ENCODE measurements at places on chromosomes 6 and 20.

GRCh38 chr6:113830140-113830539 lies 27.0 kb upstream of the MARCKS start:
- DNase-seq, result no peak

DNA sequence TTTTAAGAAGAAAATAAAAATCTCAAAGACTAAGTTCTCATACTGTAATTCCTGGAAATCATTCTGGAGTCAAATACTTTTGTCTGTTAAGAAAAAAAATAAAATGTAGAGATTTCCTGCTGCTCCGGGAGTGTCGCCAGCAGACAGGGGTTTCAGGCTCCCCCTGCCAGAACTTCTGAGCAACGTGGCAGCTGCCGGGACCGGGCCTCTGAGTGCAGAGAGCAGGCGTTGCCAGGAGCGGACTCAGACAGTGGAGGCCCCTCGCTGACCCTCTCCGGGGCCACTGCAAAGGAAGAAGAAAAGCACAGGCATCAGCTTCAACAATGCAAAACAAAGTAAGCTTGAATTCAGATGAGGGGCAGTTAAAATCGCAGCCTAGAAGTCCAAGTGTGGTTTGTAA lies 95.5 kb downstream of the THBS2 start:
- no peak for DNase-seq

DNA sequence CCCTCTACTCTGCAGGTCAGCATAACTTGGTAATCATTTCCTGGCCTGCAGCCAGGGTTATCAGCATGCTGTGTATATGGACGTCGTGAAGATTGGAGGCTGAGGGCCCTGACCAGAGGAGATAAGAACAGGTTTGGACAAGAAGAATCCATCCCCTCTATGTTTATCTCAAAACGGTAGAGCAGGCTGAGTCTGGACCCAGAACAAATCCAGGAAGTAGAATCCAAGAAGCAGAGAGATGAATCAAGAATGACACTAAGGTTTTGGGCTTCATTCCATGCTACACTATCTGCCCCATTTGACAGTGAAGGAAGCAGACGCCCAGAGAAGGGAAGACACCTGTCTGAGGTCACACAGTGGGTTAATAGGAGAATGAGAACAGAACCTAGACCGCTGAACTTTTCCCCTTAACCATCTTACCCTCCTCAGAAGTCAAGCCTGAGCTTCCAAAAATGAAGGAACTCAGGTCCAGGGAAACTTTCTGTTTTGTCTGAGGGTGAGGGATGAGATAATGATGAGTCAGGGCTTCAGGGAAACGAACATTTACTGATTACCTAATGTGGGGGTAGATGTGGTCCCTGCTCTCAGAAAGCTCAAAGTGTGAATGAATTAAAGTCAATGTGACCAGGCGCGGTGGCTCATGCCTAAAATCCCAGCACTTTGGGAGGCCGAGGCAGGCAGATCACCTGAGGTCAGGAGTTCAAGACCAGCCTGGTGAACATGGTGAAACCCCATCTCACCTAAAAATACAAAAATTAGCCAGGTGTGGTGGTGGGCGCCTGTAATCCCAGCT lies 9.4 kb upstream of the COMMD7 start:
- no peak for DNase-seq

DNA sequence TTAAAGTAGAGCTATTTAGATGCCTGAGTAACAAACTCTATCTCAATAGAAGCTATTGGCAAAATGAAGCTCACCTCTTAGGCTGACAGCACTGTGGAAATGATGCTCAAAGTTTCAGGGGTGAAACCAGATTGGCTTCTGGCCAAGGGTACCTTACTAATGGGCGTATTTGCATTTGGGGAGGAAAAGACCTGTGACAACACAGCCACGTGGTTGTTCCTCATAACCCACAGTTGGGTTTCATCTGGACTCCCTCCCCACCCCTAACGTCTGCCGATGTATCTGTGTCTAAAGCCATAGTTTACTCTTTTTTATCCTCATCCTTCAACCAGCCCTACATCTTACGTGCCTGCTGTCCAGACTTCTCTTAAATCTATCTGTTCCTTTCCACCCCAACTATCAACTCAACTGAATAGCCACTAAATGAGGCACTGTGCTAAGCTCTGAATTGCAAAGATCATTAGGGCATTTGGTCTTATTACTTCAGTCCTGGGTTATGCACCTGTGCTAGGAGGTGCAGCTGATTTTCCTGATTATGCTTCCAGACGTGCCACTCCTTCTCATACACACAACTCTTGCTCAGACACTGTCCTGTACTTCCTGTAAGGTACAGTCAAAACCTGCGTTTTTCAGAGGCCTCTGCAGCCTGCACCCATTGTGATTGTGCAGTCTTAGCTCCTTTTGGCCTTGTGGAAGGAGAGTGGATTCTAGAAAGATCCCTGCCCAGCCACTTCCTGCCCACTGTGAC lies 80.6 kb upstream of the ARMC2 start:
- DNase-seq, result no peak

GRCh38 chr6:13787137-13787536 lies 27.2 kb downstream of the MCUR1 start:
- no peak for DNase-seq

DNA sequence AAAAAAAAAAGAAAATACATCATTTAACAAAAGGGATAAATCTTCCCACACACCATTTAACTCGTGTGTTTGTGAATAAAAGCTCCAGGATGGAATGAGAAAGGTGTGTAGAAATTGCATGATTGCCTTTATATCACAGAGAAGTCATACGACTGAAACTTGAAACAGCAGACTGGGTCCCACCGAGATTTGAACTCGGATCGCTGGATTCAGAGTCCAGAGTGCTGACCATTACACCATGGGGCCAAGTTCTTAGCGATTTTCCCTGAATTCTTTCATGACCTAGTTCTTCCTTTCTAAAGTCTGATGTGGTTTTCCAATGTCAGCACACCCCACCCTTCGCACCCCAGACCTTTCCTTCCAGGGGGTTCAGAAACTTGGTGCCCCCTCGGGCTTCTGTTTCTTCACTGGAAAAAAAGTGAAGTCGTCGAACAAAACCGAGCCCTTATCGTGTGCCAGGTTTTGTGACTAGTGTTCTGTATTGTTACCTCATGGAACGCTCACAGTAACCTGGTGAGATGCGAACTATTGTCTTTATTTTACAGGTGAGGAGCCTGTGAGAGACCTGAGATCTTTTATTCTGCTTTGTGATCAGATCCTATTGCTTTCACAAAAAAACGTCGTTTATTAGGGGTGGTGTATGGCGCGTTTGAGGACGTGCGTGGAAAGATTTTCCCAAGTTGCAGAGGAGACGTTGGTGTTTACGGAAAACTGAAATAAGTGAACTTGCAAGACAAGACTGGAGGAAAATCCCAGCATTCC lies 120.8 kb downstream of the OR2B2 start:
- peak; percentile 90 for DNase-seq

- DNase-seq, result no peak
These were observed 55.2 kb upstream of the RBM24 start for GRCh38 chr6:17225767-17226630.

GRCh38 chr6:148324297-148324985 lies 18.2 kb upstream of the SASH1 start:
- no peak for DNase-seq

- no peak for DNase-seq
These were observed 86.1 kb upstream of the ZNF217 start for GRCh38 chr20:53679597-53680309.

DNA sequence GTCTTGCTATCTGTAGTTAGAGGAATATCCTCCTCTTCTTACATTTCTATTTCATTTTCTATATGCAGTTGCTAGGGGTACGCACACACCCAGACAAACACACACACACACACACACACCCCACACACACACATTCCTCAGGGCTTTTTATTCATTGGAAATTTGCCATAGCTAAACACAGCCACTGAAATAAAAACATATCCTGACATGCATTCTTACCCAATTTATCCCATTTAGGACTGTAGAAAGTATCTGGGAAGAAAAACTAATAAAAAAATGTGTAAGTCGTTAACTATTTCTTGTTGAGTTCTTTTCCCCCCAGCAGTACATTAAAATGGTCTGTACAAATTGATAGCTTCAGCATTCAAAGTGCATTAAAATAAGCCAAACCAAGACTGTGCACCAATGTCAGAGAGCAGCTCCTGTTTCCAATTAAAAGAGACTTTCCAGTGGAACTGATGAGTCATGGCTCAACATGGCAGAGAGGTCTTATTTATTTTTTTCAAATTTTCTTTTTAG lies 357.9 kb upstream of the AGPAT4 start:
- DNase-seq, result no peak

DNA sequence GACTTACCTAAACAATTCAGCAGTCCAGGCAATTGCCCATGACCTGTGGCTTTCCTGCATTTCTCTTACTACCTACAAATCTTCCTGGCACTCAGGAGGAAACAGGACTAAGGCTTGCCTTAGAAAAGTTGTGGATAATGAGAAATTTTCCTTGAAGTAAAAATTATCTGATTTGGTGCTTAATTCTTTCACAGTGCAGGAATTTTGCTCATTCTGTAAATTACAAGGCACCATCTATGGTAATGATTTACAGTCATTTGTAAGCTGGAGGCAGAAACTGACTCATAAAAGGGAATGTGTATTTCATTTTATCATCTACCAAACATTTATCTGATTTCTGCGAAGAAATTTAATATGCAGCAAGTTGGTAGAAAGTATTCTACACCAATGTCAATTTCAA lies 211.5 kb upstream of the FKBP1C start:
- DNase-seq, result no peak

DNA sequence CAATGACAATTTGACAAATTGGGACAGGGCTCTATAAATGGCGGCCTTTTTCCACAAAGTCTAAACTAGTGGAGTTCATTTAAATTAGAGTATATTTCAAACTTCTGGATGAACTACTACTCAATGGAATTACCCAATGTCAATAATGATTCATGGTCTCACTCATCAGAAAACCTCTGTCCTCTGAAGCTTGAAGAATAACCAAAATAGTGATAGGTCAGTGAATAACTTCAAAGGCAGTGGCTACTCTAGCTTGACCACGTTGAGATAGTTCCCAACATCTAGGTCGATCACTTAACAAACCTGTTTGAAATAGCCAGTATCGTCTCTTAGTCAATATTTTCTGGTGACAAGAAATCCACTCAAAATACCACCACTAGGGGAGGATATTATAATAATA lies 197.6 kb downstream of the HDGFL1 start:
- no peak for DNase-seq

DNA sequence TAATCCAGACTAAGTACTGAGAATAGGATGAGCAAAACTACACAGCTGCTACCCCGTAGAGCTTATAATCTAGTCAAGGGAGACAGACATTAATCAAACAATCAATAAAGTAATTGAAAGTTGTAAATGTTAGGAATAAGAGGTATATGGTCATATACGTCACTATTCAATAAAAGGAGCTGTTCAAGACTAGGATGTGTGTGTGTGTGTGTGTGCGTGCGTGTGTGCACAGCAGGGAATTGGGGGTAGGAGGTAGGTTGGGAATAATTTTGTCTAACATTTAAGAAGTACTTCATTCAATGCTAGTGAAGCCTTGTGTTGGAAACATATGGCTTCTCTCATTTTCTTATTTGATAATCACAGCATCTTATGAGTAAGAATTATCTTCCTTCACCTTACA lies 41.8 kb downstream of the SESN1 start:
- no peak for DNase-seq

DNA sequence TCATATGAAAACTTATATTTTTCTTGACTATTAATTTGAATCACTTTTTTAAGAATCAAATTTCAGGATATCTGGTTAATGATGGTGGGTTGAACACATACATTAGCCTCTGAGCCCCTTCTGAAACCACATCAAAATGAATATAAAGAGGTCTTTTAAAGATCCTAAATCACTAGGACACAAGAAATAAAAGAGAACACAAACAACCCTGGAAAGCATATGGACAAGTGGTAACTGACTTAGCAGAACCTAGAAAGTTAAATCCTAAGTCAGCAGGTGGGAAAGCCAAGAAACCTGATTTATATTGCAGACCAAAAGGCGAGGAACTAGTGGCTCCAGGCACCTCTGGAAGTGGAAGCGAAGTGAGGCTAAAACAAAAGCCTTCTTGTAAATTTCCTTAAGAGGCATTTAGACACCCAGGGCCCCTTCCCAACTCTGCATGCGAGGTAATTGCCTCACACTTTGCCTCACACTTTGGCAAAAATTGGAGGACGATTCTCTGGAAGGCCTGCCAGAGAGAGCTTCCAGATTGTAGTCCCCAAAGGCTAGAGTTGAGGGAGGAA lies 293.9 kb downstream of the KHDC1L start:
- DNase-seq, result no peak

- DNase-seq, result no peak
These were observed 31.5 kb downstream of the TOX2 start for GRCh38 chr20:43946206-43946491.

DNA sequence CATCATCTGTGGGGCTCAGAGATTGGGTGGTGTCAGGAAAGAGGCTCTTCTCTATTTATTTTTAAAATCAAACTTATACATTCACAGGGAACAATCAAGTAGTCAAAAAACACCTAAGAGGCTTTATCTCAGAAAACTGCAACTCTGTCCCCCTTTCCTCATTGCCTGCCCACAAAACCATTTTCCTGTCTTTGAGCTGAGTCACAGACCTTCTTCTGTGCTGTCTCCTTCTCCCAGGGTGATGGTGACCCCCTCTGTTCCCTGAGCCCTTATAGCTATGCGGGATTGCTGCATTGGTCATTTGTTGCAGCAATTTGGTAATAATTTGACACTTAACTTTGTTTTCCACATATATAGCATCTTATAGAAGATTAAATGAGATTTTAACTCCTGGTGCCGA lies 195.2 kb upstream of the PROKR2 start:
- DNase-seq, result no peak

GRCh38 chr20:13443690-13444089 lies 195.0 kb downstream of the TASP1 start:
- DNase-seq, result no peak

Data from SW 1271 (cell line).